Fibroblast of the aortic adventitia (primary cell): ENCODE measurements at places on chromosomes 4 and X. TPM values are rescaled to one million over a fixed set of nuclear protein-coding genes. Genes with fewer than 3 reads are reported as not detected.

DNA sequence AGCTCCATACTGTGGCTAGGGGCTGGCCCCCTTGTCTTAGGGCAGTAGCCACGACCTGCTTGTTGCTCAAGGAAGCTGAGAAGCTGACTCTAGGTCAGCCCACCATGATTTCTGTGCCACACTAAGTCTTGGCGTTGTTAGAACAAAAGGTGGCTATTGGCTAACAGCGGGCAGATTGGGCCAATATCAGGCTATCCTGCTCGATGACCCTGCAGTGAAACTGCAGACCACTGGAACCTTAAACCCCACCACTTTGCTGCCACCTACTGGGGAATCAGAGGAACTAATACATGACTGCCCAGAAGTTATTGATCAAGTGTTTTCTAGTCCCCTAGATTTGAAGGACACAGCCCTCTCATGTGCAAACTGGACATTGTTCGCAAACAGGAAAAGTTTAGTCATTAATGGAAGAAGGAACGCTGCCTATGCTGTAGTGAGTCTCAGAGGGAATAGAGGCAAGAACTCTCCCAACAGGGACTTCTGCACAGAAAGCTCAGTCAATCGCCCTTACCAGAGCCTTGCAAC is 17.0 kb upstream of the PAPSS1 start:
- peak; percentile 76 for DNase-seq

Gene IGFBP7
- 263 and 2,449 TPM in 2 replicates for total RNA-seq

Gene USP46
- total RNA-seq, result 9.8 and 12.7 TPM in 2 replicates

GRCh38 chr4:19473569-19473968 is 778.1 kb upstream of the SLIT2 start:
- DNase-seq, result peak; percentile 29

Gene PRRG1
- total RNA-seq, result 10.0 and 15.3 TPM in 2 replicates
